Transverse colon (tissue), 4 donors: ENCODE measurements at places on chromosomes 13 and 19. TPM values are rescaled to one million over a fixed set of nuclear protein-coding genes. Genes with fewer than 3 reads are reported as not detected.

KIRREL2 gene
- total RNA-seq, result not detected

MEIS3 gene
- total RNA-seq, result not detected

ARRDC5 gene
- total RNA-seq, result 1.3 TPM

DNA sequence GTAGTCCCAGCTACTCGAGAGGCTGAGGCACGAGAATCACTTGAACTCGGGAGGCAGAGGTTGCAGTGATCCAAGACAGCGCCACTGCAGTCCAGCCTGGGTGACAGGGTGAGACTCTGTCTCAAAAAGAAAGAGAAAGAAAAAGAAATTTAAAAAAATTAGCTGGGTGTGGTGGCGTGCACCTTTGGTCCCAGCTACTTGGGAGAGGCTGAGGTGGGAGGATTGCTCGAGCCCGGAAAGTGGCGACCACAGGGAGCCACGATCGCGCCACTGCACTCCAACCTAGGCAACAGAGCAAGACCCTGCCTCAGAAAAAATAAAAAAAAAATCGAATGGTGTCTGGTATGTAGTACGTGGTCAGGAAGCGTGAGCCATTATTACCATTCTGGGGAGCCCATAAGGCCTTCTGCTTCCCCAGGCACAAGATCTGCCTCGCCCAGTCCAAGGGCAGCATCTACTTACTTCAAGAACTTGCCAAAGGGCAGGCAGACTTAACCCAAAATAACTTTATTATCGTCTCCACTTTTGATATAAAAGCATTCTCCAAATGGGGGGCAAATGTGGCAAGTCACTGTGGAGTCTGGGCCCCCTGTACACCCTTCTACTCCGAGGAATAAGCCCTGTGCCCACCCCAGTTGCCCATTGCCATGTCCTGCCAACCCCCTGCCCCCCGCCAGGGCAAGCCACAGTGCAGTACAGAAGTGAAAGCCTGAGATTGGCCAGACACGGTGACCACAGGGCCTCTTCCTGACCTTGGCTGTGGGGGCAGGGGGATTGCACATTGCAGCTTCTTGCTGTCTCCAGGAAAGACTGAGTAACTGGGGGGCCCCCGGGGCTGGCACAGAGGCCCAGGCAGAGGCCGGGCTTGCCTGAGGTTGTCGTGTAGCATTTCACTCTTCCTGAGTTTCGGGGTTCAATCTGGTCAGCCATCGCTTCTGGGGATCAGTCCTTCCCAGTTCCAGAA lies 12.6 kb downstream of the CCL25 start:
- H3K27me3 ChIP-seq, result no peaks in the 10 kb centered on the region
- DNase-seq, result no peak
- H3K27ac ChIP-seq, result no peak overlapping the region
- H3K4me1 ChIP-seq, result no peaks in the 10 kb centered on the region
- H3K36me3 ChIP-seq, result no peaks in the 10 kb centered on the region

GRCh38 chr13:52036037-52036436 lies 11.5 kb downstream of the UTP14C start:
- no peak overlapping the region for H3K27ac ChIP-seq
- H3K4me1 ChIP-seq, result no peaks in the 10 kb centered on the region
- H3K36me3 ChIP-seq, result no peaks in the 10 kb centered on the region

GRCh38 chr13:22018836-22019210 lies 347.9 kb downstream of the FGF9 start:
- no peak for DNase-seq
- no peak overlapping the region for H3K4me3 ChIP-seq
- H3K27ac ChIP-seq, result no peak overlapping the region
- no peaks in the 10 kb centered on the region for H3K27me3 ChIP-seq
- H3K36me3 ChIP-seq, result no peaks in the 10 kb centered on the region

GRCh38 chr19:14106840-14107239 lies 10.7 kb downstream of the PRKACA start:
- no peaks in the 10 kb centered on the region for H3K36me3 ChIP-seq
- H3K4me1 ChIP-seq, result peaks cover 27% of the 10 kb centered on the region
- peak overlapping the region; percentile 65 for H3K27ac ChIP-seq
- H3K4me3 ChIP-seq, result no peak overlapping the region
